Stimulated activated CD8-positive, alpha-beta memory T cell treated with anti-CD3 and anti-CD28 coated beads, Interleukin-12 subunit alpha, Interleukin-12 subunit beta, amount 100 ng/mL, for 1 hour (primary cell): ENCODE measurements at places on chromosomes 13 and 19.

DNA sequence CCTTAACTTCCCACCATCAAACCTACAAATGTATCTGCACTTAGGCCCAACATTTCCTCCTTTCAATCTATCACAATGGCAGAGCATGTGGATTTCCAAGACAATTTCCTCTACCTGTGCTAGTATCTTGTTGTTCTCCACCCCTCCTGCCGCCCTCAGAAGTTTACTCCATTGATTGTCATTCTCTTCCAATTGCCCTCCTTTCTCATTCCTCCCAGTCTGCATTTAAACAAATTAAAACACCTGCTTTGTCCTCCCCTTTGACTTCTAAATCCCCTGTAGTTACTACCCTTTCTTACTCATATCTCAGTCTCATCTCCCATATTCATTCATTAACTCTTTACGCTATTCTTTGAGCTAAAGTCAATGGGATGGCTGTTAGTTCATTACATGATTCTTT is 370.6 kb downstream of the DIAPH3 start:
- DNase-seq: no peak

- no peak for DNase-seq
Measured at GRCh38 chr19:39074205-39074692, 9.9 kb upstream of the ACP7 start.

DNA sequence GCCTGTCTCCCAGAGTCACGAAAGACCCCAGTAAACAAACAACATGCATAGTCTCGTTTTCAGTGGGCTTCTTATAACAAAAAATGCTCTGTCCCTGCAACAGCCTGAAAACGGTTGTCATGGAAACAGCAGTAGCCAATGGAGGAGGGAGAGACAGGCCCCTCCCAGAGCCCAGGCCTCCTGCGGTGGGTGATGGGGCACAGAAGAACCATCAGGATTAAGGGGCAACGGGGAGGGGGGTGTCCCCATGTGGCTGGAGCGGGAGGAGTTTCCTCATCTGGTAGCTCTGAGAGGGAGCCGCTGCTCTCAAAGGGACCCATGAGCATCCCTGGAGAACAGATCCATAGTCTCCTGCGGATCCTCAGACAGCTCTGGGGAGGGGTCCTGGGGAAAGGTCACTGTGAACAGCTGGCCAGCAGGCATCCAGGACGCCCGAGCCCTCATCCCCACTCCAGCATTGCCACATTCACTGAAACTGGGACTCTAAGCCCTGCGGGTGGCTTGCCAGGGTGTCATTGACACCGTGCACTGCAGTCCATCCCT is 37.5 kb upstream of the PNMA8B start:
- DNase-seq: no peak

DNA sequence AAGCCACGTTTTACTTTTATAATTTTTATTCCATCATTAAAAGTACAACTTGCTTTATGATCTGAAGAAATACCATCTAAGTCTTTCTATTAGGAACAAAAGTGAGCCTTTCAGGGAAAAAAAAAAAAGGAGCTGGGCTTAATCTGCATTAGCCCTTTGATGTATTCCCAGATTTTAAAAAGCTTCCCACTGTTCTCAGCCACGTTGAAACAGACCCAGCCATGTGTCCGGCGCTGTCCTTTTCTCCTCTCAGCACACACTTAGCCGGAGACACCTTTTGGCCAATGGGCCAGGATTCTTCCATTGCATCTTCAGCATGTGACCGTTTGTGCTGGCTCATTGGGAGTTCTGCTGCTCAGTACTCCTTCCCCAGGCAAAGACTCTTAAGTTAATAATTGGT is 105.5 kb downstream of the GGACT start:
- no peak for DNase-seq

GRCh38 chr13:113170511-113170910 is 12.1 kb downstream of the PROZ start:
- DNase-seq: no peak

DNA sequence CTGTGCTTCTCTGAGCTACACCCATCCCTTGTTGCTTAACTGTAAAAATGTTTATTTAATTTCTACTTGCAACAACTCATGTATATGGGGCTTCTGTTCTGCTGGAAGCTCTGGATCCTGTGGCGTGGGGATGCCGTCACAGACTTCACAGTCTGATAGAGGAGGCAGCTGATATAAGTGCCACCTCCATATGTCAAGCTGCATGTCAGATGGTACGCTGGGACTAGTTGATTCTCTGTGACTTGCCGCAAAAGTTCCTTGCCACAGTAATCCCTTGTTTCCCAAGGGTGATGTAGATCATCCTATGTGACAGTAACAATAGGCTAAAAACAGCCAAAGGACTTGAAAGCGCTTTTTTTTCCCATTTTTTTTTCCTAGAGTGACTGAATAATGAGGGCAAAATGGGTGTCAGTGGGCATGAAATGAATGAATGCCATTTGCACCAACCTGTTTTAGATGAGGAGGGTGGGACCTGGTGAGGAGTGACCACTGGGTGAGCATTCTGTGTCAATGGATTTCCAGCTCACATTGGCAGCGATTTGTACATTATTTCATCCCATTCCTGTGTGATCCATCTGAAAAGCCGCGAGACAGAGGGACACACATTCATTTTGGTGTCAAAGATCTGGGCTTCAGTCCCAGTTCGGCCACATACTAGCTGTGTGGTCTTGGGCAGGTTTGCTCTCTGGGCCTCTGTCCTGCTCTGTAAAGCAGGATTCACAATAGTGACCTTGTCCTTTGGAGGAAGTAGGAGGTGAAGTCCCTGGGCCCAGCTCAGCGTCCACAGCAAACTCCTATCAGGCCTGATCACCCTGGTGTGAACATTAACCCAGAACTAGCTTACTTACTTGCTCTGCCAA is 88.9 kb upstream of the RNF113B start:
- no peak for DNase-seq

- no peak for DNase-seq
Measured at GRCh38 chr19:42081584-42082203, 5.7 kb downstream of the ZNF574 start.

DNA sequence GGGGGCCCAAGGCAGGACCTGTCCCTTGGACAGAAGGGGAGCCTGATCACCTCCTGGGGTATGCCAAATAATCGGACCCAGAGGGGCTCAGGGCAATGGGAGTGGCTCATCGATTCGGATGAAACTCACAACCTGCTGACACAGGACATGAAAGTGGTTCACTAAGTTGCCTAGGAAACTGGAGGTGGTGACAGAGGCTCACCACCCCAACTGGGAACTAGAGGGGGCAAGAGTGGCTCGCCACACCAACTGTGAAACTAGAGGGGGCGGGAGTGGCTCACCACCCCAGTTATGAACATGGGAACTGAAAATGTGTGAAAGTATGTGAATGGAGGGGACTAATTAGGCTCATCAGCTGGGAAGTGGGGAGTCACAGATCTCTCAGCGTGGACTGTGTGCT is 46.3 kb upstream of the ZNF737 start:
- no peak for DNase-seq

- no peak for DNase-seq
Measured at GRCh38 chr13:48158915-48159314, 64.0 kb upstream of the MED4 start.

DNA sequence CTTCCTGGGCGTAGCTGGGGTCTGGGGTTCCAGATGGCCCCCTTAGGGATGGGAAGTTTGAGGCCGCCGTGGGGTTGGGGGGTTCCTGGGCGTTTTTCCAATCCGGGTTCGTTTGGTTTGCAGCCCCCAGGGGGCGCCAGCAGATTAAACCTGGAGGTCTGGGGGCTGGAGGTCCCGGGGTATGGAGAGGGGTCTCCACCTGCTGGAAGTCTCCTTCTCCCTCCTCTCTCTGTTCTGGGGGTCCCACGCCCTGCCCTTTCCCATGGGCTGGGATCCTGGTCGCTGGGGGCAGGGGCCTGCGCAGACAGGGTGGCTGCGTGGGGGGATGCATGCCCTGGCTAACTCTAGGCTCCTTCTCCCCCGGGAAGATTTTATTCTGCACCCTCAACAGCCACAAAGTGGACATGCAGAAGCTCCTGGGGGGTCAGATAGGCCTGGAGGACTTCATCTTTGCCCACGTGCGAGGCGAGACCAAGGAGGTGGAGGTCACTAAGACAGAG is 899 bp downstream of the GIPC3 start:
- DNase-seq: no peak

DNA sequence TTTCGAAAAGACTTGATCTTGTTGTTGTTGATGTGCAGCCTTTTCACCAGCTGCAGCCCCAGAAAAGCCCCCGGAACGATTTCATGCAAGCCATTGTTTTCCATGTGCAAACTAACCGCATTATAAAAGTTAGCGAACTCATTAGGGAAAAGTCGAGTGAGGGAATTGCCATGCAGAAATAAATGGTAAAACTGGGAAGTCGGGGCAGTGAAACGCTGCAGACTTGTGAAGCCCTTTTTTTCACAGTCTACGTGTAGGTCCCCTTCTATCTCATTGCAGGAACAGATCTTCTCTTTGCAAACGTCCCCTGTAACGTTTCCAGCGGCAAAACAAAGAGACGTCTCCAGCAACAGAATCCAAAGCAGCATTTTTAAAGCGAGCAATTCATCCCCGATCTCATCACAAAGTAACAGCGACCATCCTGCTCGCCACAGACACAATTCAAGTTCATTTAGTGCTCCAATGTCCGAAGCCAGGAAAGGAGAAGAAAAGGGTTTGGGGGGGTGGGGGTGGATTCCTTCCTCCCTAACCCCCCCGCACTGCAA is 1.1 kb downstream of the SLITRK1 start:
- no peak for DNase-seq
